ENCODE measurements at places on chromosomes 2 and 18.
A peak's percentile ranks its signal among the peaks of the same experiment; 100 is the strongest.

- peak; percentile 76 for DNase-seq
These were observed 254.3 kb downstream of the SOX11 start for GRCh38 chr2:5946225-5947115.

- no peak for DNase-seq
These were observed 258.5 kb upstream of the REV1 start for GRCh38 chr2:99748344-99748743.

DNA sequence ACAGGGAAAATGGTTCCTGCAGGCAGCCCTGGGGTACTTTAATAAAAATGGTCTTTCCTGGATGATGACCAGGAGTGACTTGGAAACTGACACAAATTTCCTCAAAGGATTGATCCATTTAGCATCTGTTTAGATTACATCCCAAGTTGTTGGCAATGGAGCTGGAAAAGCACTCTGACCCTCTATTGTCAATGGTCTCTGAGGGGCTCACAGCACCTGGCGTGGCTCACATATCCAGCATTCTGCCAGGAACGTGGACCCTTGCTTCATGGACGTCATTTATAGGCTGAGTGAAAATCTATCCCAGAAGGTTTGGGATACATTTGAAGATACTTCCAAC, 43.8 kb downstream of the SERTAD2 start:
- no peak for DNase-seq

GRCh38 chr2:58645017-58645416, 403.9 kb upstream of the FANCL start:
- DNase-seq = no peak

GRCh38 chr2:15939854-15940660, at the start of gene MYCN:
Gene MYCN (plus strand): TSS chr2:15940550. CDS start chr2:15942065, 1,515 bp downstream.
- DNase-seq = peak; percentile 94

DNA sequence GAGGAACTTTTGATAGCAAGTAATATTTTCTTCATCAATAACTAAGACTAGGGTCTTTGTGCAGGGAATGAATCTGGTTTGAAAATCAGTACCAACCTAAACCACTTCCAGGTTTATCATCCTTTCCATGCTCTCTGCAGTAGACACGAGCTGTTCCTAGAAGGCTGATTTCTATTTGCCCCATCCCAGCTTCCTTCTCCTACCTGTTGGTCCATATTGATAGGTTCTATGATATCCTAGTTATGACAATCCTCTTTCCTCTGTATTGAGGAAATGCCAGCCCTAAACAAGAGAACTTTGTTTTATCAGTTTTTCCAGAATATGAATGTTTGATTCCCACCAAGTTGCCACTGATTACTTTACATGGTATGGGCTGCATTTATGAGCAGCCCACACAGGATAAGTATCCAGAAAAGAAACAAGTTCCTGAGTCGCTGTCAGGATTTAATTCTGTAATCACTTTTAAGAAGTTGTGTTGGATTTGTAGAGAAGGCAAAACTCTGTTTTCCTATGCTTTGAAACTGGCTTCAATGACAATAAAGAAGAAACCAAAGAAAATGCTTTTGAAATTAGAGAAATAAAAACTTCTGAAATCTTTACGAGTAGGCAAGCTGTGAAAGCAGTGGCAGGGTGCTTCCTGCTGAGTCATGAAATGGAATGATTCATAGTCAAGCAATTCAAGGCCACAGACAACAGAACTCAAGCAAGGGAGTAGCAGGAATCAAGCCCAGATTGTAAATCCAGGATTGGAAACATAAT, 37.3 kb upstream of the TANK start:
- DNase-seq = no peak

GRCh38 chr2:222447131-222447530, 22.8 kb downstream of the SGPP2 start:
- DNase-seq = no peak

- DNase-seq = no peak
These were observed 55.1 kb upstream of the GCFC2 start for GRCh38 chr2:75765798-75766197.

DNA sequence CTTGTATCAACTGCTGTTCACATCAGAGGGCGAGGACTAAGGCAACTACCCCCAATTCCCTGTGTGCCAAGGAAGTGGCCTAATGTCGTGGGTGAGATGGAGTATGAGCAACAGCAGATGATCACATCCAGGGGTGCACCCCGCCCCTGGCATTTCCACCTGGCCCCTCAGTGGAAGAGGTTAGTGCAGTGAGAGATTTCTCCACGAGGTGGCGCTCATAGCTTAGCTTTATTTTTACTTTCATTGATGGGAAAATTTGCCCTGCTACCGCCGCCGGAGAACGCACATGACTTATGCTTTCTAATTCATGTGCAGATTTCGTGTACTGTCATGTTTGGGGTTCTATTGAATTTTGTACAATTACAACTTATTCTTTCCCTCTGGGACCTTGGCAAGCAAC, 470.6 kb upstream of the MEX3C start:
- DNase-seq = peak; percentile 83

- DNase-seq = no peak
These were observed 1390.5 kb upstream of the CELF4 start for GRCh38 chr18:38956068-38956467.

DNA sequence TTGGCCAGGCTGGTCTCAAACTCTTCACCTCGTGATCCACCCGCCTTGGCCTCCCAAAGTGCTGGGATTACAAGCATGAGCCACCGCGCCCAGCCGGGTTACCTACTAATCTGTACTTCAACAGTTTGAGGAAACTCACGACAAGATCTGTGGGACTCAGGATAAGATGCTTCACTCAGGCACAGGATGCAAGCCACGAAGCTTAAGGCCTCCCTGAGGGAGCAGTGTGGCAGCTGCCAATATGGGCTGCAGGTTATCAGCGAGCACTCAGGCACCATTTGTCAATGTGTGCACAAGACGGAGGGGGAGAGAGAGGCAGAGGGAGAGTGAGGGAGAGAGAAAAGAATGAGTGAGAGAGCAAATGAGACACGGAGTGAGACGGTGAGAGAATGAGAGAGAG, 173.6 kb upstream of the RAB6C start:
- no peak for DNase-seq

DNA sequence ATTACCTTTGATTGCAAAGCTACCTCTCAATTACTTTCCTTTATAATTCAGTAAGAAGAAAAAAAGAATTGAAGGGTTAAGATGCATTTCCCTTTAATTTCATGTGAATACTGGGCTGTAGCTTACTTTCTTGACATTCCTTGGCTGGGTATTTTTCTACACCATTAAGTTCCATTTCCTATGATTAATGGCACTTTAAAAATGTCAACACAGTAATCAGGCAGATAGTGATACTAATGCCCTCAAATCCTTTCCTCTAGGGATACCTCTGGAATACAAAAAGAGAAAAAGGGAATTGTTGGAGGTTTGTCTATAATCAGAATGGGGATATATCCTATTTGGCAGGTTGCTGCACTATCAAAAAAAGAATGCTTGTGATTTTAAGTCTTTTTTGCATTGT, 216.9 kb downstream of the SRBD1 start:
- DNase-seq = no peak

DNA sequence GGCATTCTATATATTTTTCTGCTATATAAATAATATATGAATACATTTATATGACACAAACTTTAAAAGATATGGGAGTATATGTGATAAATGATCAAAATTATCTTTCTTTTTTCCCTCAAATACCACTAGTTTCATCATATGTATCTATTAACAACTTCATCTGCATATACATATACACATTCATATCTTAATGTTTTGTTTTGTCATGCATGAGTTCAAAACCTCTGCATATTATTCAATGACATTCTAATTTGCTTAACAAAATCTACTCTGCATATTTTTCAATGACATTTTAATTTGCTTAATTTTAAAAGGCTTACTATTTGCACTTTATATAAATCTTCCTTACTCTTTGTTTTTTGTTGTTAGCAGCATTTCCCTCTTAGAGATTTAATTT, 276.2 kb downstream of the PIK3C3 start:
- DNase-seq = no peak

GRCh38 chr18:75581336-75582131, 154.0 kb upstream of the SMIM21 start:
- DNase-seq = no peak
